ENCODE measurements at places on chromosomes 12 and 14. TPM values are rescaled to one million over a fixed set of nuclear protein-coding genes. Genes with fewer than 3 reads are reported as not detected.

Gene KRT86
- not detected for total RNA-seq

Gene MEG3
- total RNA-seq: 0.13 TPM

Gene CSRP2
- total RNA-seq: 0.33 TPM

Gene ST8SIA1
- total RNA-seq: 10.2 TPM

Gene PSMA6
- total RNA-seq: 399 TPM

Gene TPH2
- total RNA-seq: not detected

Gene AVPR1A
- not detected for total RNA-seq

Gene SMOC1
- total RNA-seq: not detected

Gene LHX5
- total RNA-seq: not detected

Gene A2M
- total RNA-seq: 1.6 TPM

Gene CAPZA3
- not detected for total RNA-seq

Gene ADGRD1
- total RNA-seq: 1.1 TPM

Gene SIX6
- total RNA-seq: not detected

Gene FLVCR2
- total RNA-seq: 2.6 TPM

Gene AKAP5
- 3.1 TPM for total RNA-seq

Gene LTB4R2
- 8.7 TPM for total RNA-seq

Gene ABCC9
- not detected for total RNA-seq

Gene HOXC13
- total RNA-seq: not detected

Gene ASPG
- total RNA-seq: not detected

Gene SLC25A47
- not detected for total RNA-seq

Gene HVCN1
- total RNA-seq: 20.2 TPM

Gene BEGAIN
- 2.4 TPM for total RNA-seq

Gene MYO1H
- total RNA-seq: not detected

Gene KRT84
- total RNA-seq: not detected

Gene TPPP2
- total RNA-seq: not detected

Gene DBX2
- total RNA-seq: not detected

Gene AQP2
- total RNA-seq: not detected

Gene RILPL2
- total RNA-seq: 27.6 TPM
